ENCODE measurements at places on chromosomes 13 and 19.

DNA sequence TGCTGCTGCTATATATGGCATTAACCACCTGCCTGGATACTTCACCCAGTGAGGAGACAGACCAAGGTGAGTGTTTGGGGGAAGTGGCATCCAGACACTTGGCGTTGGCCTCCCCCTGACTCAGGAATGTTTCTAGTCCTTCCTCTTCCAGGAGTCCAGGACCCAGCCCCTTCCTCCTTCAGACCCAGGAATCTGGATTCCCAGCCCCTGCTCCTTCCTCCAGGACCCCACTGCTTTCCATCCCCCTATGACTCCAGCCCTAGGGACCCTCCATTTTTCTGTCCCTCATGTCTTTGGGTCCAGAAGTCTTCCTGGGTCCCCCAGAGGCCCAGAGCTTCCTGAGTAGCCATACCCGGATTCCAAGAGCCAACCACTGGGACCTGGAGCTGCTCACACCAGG is 2.1 kb downstream of the PRRG2 start:
- DNase-seq = no peak

- DNase-seq = no peak
These were observed 659 bp downstream of the GNA11 start for GRCh38 chr19:3094601-3095440.

DNA sequence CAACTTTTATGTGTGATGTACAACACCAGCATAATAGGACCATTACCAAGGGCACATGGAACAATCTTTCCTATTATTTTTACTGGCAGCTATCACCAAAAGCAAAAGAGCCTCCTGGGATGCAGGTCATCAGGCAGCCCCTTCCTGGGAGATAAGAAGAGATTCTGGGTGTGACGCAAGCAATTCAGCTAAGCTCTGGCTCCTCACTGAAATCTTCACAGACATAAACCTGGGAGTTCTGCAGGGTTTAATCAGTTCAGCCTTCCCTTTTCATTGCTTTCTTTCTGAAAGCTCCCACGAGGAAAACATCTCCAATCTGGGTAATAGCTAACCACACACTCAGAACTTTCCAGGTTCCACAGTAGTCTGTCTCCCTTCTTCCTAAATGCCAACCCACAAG is 341.1 kb downstream of the ENOX1 start:
- DNase-seq = no peak

DNA sequence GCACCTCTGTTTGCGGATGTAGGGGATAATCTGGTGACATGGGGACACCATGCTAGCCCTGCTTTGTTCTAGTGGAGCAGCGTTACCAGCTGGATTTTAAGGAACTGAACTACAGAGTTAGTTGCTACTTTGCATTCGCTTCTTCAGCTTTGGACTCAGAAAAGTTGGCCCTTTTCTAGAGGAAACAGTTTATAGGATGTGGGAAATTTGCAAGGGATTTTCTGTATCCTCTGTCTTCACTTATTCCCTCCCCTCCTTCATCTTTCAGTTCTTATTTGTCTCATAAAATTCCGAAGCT is 2.1 kb downstream of the GATAD2A start:
- DNase-seq = no peak

GRCh38 chr13:40329781-40330485 is 336.5 kb downstream of the FOXO1 start:
- no peak for DNase-seq

GRCh38 chr13:99417201-99418102 is 83.8 kb upstream of the TM9SF2 start:
- no peak for DNase-seq

DNA sequence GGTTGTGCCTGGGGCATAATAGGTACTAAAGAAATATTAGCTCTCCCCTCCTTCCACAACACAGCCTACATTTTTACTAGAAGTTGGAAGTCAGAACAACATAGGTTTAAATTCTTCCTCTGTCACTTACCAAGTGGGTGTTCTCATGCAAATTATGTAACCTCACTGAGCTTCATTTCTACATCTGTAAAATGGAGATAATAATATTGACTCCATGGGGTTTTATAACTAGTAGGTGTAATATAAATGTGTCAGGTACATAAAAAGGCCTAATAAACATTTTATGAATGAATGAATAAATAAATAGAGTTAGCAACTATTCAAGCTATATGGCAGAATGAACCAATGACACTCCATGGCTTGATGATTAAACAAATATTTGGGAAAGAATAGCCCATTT is 27.1 kb upstream of the SERP2 start:
- DNase-seq = no peak

GRCh38 chr19:9309974-9310446 is 372 bp upstream of the ZNF699 start:
- peak; percentile 86 for DNase-seq

DNA sequence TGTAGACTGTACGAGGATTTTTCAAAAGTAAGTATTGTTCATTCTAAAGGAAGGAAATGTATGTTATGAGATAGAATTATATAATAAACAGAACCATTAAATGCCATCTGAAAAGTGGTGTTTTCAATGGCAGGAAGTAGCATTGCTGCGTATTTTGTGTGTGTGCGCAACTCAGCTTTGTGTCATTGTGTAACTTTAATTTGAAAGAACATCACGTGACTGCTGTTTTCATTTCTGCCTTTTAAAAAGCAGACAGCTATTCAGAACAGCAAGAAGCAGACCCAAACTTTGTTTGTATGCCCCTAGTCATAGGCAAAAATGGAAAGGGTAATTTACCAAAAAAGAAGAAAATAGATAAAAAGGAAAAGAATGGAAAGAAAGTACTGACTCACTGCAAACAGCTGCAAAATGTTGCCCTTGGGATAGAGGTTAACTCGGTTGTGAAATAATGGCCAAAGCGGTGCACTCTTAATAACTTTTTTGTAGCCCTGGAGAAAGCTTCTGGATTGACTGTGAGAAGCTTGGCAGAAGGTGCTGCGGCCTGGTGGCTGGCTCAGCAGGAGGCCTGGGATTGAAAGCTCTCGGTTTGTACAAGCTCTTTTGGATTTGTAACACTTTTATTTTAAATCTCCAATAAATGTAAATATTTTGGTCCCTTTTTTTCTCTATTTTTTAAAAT is 97.3 kb downstream of the GGACT start:
- peak; percentile 4 for DNase-seq

GRCh38 chr13:103351035-103351828 is 285.0 kb upstream of the SLC10A2 start:
- no peak for DNase-seq

DNA sequence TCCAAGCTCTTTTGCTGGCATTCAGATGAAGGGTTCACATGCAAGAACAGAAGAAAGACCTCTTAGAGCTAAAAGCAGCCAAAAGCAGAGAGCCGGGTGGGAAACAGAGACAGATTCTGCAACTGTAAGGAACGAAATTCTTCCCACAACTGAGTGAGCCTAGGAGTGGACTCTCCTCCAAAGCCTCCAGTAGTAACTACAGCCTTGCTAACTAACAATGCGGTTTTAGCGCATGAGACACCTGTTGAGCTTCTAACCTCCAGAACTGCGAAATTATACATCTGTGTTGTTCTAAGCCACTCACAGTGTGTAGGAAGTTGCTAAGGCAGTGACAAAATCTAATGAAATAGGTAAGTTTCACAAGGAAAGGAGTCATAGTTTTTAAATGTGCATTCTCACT is 98.1 kb upstream of the SLITRK1 start:
- DNase-seq = no peak

DNA sequence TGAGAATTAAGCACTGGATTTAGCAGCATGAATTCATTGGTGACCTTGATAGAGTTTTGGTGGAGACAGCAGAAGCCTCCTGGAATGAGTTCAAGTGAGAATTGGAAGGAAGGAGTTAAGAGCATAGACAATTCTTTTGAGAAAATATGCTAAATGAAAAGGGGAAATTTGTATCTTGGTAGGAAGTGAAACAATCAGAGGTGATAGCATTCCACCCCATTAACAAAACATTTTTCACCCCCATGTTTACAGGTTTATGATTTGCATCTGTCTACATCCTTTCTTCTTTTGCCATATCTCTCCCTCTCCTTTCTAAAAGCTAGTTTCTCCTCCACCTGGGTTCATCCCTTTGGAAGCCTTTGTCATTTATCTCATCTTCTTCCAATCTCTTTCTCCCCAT is 27.5 kb downstream of the LNX2 start:
- DNase-seq = no peak

DNA sequence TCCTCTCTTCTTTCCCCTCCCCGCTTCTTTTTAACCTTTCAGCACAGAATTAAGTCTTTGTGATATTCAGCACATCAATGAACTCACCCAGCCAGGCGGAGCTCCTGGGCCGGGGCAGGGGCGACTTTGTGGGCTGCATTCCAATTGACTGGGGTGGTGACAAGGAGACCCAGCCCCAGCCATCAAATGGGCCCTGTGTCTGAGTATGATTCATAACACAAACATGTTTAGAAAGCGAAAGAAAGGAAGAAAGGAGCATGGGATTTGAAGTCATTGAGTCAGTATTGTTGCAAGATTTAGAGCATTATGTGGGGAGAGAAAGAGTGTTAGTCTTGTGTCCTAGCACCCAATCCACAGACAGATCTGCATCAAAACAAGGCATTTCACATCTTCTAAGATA is 185.3 kb downstream of the LHFPL6 start:
- DNase-seq = peak; percentile 40

- DNase-seq = no peak
These were observed 13.7 kb downstream of the LGALS7 start for GRCh38 chr19:38759590-38760003.

DNA sequence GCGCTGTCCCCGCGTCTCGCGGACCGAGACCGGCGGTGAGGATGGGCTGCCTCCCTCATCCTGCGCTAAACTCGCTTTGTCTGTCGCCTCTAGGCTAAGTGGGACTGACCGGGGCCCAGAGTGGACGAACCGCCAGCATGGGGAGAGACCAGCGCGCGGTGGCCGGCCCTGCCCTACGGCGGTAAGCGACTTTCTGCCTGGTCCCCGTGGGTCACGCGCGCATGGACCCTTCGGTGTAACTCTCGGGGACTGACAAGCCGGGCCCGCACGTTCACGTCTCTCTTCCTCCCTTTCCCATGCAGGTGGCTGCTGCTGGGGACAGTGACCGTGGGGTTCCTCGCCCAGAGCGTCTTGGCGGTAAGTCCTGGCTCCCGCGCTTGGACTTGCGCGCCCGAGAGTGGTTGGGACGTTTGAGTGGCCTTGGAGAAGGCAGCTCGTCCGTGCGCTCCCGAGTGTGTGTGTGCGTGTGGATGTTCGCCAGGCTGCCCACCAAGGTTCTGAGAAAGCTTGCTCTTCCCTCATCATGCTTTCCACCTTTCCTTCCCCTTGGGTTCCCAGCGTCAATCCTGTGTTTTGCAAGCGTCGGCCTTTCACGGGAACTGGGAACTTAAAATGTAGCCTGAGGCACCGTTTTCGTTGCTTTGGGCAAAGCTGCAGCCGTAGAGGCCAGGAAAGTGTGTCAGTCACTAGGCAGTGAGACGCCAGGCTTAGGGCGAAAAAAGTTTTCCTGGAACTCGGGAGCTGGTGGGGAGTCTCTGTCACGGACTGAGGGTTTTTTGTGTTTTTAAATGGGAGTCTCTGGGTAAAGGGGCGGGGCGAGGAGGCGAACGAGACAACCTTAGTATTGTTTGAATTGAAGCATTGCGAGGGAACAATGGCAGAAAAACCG is 927 bp downstream of the COL4A2 start:
- DNase-seq = no peak

DNA sequence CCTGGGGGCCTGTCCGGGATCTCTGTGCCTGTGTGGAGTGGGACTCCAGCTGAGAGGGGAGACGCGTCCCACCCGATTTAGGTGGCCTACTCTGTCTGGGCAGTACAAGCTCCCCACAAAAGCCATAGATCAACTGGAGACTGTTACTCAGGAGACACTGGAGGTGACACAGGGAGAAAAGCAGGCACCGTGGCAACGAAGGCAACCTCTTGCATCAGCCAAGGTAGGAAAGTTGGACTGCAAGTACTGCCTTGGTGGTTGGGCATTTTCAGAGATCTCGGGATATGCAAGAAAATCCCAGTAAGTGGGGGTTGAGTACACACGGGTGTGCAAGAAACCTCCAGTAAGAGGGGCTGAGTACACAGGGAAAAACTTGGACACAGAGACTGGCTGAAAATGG is 1060.0 kb upstream of the MIR17HG start:
- DNase-seq = no peak
